ENCODE measurements at places on chromosomes 7 and 10.

GRCh38 chr7:115476671-115477181, 553.8 kb downstream of the TFEC start:
- no peak for DNase-seq

- no peak for DNase-seq
Measured at GRCh38 chr7:130887182-130887956, 153.4 kb upstream of the KLF14 start.

GRCh38 chr10:123398180-123398591, 244.0 kb downstream of the BUB3 start:
- DNase-seq = no peak

GRCh38 chr10:24360282-24361127, 151.6 kb downstream of the KIAA1217 start:
- DNase-seq = peak; percentile 56

GRCh38 chr7:69598081-69598486, at the start of gene AUTS2:
Gene AUTS2 (plus strand): TSS chr7:69598475. CDS start chr7:69599654, 1,179 bp downstream.
- peak; percentile 82 for DNase-seq

DNA sequence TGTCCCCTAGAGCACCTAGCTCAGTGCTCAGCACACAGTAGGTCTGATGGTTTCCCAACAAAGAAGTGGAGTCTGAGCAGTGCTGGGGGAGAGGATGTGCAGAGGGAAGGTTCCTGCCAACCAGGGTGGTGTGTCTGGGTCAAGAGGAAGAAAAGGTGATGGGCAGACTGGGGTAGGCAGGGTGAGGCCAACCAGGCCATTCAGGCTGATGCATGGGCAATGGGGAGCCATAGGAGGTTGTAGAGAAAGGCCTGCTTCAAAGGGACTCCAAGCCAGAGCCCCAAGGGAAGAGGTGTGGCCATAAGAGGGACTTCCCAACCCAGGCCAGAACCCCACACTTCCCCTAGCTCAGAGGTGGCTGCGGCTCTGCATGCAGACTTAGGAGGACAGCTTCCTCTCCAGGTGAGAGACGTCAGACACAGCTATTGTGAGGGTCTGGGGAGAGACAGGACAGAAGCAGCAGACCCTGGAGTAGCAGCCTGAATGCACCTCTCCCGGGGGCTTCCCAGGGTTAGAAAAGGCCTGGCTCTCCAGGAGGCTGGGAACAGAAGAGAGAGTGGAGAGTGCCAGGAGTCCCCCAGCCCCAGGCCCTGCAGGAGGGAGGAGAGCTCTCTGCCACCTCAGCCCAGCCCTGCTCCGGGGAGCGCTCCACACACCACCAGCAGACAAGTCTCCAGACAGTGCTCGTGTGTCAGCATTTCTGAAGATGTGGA, 87.4 kb upstream of the ZMIZ1 start:
- no peak for DNase-seq
